HCT116 (cell line): ENCODE measurements at places on chromosomes 12 and 14.

- no peaks in the 10 kb centered on the region for H3K36me3 ChIP-seq
- H3K27ac ChIP-seq: peak overlapping the region; percentile 39
- no peaks in the 10 kb centered on the region for H3K4me1 ChIP-seq
- H3K27me3 ChIP-seq: no peaks in the 10 kb centered on the region; the same call in 1 of the 2 replicates
Measured at GRCh38 chr12:80936353-80936641, 1.4 kb downstream of the LIN7A start.

- H3K4me1 ChIP-seq: peaks cover 21% of the 10 kb centered on the region
- H3K36me3 ChIP-seq: no peaks in the 10 kb centered on the region
- H3K27ac ChIP-seq: peak overlapping the region; percentile 76
- DNase-seq: peak; percentile 76
- H3K27me3 ChIP-seq: no peaks in the 10 kb centered on the region
Measured at GRCh38 chr12:6430124-6430989, 14.4 kb upstream of the CD27 start.

GRCh38 chr14:98946940-98947339, 325.1 kb downstream of the BCL11B start:
- H3K4me1 ChIP-seq: no peaks in the 10 kb centered on the region
- H3K27me3 ChIP-seq: peaks cover 27% of the 10 kb centered on the region
- H3K27ac ChIP-seq: no peak overlapping the region
- H3K36me3 ChIP-seq: no peaks in the 10 kb centered on the region
- DNase-seq: no peak

GRCh38 chr14:101602466-101602840, 41.2 kb downstream of the DIO3 start:
- peaks cover 16% of the 10 kb centered on the region for H3K27me3 ChIP-seq
- DNase-seq: no peak
- H3K4me1 ChIP-seq: no peaks in the 10 kb centered on the region
- H3K36me3 ChIP-seq: no peaks in the 10 kb centered on the region
- no peak overlapping the region for H3K4me3 ChIP-seq

- no peaks in the 10 kb centered on the region for H3K27me3 ChIP-seq
- no peaks in the 10 kb centered on the region for H3K36me3 ChIP-seq
- H3K4me1 ChIP-seq: no peaks in the 10 kb centered on the region
- no peak for DNase-seq
- H3K4me3 ChIP-seq: no peak overlapping the region
Measured at GRCh38 chr12:18296201-18296908, 35.0 kb downstream of the PIK3C2G start.

DNA sequence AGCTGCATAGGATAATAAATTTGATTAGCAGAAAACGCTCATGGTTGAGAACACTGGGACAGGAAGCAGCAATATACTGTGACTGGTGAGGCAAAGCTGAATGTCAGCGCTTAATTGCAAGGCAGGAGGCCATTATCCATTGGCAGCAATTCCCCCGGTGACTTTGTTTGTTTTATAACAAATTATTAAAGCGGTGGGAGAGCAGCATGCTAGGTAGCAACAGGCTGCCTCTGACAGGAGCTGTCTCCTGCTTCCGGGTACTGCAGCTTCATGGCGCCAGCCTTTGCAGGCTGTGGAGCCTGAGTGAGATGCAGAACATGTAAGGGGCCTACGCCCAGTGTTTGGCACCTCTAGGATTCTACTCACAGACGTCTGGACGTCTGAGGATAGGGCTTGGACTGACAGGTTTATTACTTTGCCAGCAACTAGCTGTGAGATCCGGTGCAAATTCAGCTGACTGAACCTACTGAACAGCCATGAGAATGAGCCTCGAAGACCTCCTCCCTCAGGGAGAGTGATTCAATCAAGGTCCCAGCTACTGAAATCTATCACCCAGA, 82.1 kb upstream of the SSTR1 start:
- no peaks in the 10 kb centered on the region for H3K36me3 ChIP-seq
- DNase-seq: no peak
- H3K27ac ChIP-seq: no peak overlapping the region
- no peaks in the 10 kb centered on the region for H3K27me3 ChIP-seq
- H3K4me3 ChIP-seq: no peak overlapping the region
- no peaks in the 10 kb centered on the region for H3K4me1 ChIP-seq

- H3K27me3 ChIP-seq: no peaks in the 10 kb centered on the region
- DNase-seq: no peak
- no peaks in the 10 kb centered on the region for H3K36me3 ChIP-seq
- H3K27ac ChIP-seq: no peak overlapping the region
- no peak overlapping the region for H3K4me3 ChIP-seq
Measured at GRCh38 chr12:11991604-11992003, 79.1 kb upstream of the BCL2L14 start.

GRCh38 chr14:68695856-68696255, 97.0 kb downstream of the ZFP36L1 start:
- H3K4me1 ChIP-seq: peaks cover 36% of the 10 kb centered on the region
- H3K4me3 ChIP-seq: no peak overlapping the region
- no peaks in the 10 kb centered on the region for H3K36me3 ChIP-seq
- no peak for DNase-seq

GRCh38 chr12:50825372-50825838, 17.3 kb upstream of the TMPRSS12 start:
- DNase-seq: peak; percentile 43
- no peak overlapping the region for H3K4me3 ChIP-seq
- H3K4me1 ChIP-seq: peaks cover 4% of the 10 kb centered on the region; the same call in 1 of the 2 replicates
- no peaks in the 10 kb centered on the region for H3K27me3 ChIP-seq
- H3K36me3 ChIP-seq: no peaks in the 10 kb centered on the region

GRCh38 chr12:87233671-87234070, 795.5 kb downstream of the C12orf50 start:
- H3K4me1 ChIP-seq: no peaks in the 10 kb centered on the region
- H3K36me3 ChIP-seq: no peaks in the 10 kb centered on the region
- H3K27ac ChIP-seq: no peak overlapping the region
- no peak overlapping the region for H3K4me3 ChIP-seq

DNA sequence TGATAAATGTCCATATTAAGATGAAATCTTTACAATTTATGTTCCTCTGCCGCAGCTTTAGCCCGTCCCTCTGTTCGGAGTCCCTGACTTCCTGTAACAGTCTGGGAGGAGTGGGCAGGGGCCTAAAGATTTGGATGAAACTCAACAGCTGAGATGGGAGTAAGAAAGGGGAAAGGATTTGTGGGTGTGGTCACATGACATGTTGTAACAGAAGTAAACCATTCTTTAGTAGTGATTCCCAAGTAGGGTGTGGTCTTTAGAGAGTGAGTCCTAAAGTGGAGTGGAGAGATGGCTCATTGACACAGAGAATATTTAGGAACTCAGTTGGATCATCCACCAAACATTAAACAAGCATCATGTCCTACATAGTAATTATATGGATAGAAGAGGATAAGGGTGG, 12.9 kb downstream of the TMEM117 start:
- no peak for DNase-seq
- H3K27me3 ChIP-seq: no peaks in the 10 kb centered on the region
- no peak overlapping the region for H3K4me3 ChIP-seq
- H3K4me1 ChIP-seq: peaks cover 9% of the 10 kb centered on the region
- no peaks in the 10 kb centered on the region for H3K36me3 ChIP-seq
